CMK (cell line): ENCODE measurements at places on chromosomes 7 and 10.

DNA sequence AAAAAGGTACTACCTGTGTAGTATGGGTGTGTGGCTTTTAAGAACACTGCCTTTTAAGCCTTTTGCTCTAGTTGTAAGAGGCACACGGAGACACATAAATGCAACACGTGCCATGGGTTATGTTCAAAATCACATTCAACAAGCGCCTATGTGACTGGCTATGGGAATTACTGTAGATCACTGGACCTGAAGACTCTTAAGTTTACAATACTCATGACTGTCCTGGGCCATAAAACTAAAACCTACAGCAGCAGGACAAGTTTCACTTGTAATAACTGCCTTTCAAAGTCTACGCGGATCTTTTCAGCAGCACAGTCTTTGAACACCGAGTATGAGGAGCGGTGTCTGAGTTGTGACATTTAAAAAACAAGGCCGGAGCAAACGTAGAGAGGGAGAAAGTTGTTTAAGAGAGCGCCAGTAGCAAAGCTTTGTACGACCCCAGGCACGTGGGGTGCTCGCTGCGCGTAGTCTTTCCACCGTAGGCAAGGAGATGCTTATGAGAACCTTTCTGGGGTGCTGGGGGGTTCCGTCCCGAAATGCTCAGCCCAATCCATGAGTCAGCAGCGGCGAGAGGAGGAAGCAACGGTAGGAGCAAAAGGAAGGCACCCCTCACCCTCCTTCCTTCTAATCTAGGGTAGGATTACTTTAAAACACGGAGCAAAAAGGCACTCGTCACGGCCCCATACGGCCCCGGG is 662 bp downstream of the DNAJC2 start:
- peak; percentile 43 for DNase-seq

DNA sequence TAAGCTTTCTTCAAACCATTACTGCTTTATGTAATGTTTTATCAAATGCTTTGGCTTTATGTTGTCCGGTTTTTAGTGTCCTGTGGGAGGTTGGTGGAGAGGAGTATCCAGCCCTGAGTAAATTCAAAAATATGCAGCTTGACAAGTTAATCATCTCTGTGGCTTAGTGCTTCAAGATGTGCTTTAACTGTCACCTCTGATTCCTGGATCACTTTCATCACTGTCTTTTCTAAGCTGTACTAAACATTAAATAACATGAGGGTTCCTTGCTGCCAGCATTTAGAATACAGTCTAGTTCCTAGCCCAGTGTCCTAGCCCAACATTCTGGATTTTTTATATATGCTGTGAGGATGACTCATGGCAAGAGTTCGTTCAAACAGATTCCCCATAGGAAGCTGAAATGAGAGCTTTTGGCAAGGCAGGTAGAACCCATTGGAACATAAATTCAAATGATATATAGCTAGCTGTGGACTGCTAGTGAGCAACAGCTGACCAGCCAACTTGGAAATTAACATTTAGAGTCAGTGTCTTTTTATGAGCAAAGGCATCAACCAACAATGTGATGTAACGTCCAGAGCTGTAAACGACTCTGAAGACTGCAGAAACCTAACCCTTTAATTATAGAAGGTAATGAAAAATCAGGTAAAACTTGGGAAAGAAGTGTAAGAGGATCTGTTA is 80.6 kb upstream of the OIT3 start:
- no peak for DNase-seq

DNA sequence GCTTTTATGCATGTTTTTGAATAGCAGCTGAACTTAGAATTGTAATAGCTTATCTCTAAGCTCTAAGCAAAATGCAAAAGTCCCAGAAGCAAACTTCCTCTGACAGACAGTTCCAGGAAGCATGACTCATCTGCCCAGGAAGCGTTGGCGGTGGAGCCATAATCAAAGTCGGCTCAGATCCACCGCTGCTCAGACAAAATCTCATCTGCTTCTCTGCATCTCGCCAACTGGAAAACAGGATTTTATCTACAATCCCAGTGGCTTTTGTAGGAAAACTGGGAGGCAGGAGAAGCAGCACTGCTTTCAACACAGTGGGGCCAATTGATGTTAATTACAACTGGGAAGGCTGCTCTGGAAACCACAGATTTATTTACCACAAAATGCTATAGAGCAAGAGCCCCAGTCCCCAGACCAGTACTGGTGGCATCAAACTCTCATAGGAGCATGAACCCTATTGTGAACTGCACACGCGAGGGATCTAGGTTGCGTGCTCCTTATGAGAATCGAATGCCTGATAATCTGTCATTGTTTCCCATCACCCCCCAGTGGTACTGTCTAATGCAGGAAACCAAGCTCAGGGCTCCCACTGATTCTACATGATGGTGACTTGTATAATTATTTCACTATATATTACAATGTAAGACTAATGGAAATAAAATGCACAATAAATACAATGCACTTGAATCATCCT is 99.9 kb downstream of the CUBN start:
- no peak for DNase-seq

GRCh38 chr7:25669961-25670841 is 441.9 kb upstream of the NPVF start:
- no peak for DNase-seq

GRCh38 chr7:47520406-47520805 is 61.5 kb downstream of the TNS3 start:
- no peak for DNase-seq

DNA sequence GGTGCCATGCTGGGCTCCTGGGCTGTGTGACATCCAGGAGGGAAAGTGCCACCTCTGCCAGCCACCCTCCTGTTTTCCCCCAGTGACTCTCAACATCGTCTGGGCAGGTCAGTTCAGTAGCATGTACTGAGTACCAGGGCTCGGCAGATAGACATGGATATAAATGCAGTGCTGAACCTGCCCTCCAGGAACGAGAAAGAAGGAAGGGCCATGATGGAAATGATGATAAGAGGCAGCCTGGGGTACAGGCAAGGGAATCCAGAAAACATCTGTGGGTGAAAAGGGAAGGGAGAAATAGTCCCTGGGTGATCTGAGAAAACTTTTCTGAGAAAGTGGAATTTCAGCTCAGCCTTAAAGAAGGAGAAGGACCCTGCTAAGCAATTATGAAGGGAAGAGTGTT is 12.1 kb downstream of the CNNM1 start:
- DNase-seq = no peak

GRCh38 chr7:41886901-41887311 is 184.0 kb upstream of the INHBA start:
- DNase-seq = no peak

DNA sequence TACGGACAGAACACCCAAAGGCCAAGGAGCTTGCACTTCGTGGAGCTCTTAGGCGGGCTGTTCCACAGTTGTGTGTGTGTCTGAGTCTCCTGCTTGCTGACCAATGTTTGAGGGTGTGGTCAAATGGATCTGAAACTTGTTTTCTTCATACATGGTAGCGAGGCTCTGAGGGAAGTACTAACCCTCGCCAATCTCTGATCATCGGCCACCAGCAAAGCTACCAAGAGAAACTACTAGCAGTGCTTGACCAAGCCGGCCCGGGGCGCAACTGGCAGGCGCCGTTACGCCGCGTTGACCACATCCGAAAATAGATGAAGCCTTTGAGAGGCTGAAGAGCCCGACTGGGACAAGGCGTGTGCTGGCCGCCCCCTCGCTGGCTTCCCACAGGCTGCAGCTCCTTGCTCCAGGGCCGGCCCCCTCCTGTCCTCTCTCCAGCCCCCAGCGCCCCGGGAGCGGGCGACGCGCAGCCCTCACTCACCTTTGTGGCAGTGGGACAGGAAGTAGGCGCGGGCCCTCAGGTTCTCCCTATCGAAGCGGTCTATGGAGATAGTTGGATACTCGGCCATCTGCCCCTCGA is 384 bp downstream of the DCLRE1C start:
- peak; percentile 47 for DNase-seq

GRCh38 chr10:95268438-95268837 is 22.4 kb downstream of the PDLIM1 start:
- no peak for DNase-seq

DNA sequence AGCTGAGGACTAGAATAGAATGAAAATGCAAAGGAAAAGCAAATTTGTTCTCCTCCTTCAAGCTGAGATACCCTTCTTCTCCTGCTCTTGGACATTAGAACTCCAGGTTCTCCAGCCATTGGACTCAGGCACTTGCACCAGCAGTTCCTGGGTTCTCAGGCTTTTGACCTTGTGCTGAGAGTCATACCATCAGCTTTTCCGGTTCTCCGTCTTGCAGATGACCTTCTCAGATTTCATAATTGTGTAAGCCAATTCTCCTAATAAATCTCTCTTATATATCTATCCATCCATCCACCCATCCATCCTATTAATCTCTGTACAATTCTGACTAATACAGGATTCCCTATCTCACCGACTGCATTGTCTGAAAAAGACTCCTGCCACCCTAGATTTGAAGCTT is 108.3 kb downstream of the AHR start:
- no peak for DNase-seq

DNA sequence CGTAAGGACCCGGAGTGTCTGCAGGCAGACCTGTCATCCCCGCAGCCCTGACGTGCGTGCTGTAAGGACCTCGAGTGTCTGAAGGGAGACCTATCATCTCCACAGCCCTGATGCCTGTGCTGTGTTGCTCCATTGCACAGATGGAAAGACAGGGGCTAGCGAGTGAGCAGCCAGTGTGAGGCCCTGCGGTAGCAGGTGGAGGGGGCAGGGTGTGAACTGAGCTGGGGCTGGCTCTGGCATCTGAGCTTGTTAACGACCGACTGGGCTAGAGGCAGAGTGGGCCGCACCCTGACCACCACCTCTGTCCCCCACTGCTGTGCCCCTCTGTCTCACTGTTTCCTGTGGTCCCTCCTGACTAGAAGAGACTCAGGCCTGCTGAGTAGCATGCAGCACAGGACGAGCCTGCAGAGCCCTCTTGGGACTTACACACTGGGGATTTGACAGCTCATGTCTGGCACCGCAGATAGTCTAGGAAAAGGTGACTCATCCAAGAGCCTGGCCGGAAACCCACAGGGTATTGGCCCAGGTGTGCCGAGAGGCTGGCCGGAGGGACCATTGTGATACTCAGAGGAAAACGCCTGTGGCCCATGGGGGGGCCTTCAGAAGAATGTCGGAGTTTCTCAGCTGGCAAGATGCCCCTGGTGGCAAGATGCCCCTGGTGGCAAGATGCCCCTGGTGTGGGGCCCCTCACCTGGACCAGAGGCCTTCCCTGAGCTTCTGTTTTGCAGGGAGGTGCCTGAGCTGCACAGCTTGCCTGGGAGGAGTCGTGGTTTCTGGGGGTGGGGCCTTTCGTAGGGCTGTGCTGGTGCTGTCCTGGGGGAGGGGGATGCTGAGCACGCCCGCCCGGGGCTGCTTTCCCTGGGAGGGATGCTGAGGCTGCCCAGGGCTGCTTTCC is 34.3 kb downstream of the INPP5A start:
- DNase-seq = no peak

- DNase-seq = no peak
Observed at GRCh38 chr10:61346796-61347413, 106.3 kb downstream of the TMEM26 start.

GRCh38 chr10:69831231-69831855 is 29.6 kb downstream of the COL13A1 start:
- no peak for DNase-seq

DNA sequence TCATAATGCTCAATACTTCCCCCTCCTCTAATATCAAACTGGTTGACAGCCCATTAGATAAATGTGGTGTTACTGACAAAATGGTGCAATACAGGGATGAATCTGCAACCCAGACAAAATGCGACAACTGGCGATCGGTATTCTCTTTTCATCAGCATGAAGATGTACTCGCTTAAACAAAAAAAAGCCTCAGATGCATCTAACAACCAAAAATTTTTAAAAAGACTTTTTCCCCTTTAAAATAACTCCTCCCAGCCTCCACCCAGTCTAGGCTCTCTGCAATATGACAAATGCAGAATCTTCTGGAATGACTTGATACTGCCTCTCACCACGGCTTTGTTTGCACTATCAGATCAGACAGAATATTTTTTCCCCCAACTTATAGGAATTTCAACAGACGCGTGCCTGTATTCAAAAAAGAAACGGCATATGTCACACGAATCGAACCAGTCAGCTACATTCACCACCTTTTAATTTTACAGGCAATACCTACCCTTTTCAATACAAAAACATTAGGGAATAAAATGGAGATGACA is 1.2 kb downstream of the YWHAG start:
- no peak for DNase-seq

DNA sequence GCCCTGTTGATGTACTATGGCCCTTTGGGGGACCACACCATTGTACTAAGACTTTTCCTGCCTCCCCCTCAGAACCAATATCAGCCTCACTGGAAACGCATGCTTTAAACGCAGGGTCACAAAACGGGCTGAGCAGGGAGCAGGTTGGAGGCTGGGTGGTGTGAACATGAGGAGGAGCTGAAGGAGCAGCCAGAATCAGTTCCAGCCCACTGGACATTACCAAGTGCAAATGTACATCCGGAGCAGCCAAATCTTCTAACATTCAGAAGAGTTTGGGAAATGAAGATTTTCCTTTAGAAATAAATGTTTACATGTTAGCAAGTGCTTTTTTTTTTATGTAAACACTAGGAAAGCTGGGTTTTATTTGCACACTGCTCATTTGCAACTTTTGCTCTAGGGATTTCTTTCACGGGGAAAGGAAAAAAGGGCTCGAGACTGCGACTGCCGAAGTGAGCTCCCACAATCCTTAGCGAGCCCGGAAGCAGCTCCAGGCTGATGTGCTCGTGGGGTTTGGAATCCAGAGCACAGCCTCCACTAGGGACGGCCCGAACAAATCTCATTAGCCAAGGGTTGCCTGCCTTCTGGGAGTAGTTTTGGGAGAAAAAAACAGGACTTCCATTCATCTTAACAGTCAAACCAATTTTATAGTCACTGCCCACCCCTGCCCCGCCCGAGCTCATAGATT is 108.0 kb upstream of the YAE1 start:
- DNase-seq = no peak

- no peak for DNase-seq
Observed at GRCh38 chr10:116888380-116889055, 39.2 kb downstream of the ENO4 start.

- DNase-seq = no peak
Observed at GRCh38 chr10:18185621-18186020, 45.4 kb downstream of the CACNB2 start.

- DNase-seq = no peak
Observed at GRCh38 chr7:36010656-36011587, 142.1 kb upstream of the EEPD1 start.

- peak; percentile 45 for DNase-seq
Observed at GRCh38 chr7:127447326-127447945, 54.9 kb upstream of the ZNF800 start.

GRCh38 chr7:151071032-151071866 is 9.4 kb downstream of the FASTK start:
- no peak for DNase-seq

DNA sequence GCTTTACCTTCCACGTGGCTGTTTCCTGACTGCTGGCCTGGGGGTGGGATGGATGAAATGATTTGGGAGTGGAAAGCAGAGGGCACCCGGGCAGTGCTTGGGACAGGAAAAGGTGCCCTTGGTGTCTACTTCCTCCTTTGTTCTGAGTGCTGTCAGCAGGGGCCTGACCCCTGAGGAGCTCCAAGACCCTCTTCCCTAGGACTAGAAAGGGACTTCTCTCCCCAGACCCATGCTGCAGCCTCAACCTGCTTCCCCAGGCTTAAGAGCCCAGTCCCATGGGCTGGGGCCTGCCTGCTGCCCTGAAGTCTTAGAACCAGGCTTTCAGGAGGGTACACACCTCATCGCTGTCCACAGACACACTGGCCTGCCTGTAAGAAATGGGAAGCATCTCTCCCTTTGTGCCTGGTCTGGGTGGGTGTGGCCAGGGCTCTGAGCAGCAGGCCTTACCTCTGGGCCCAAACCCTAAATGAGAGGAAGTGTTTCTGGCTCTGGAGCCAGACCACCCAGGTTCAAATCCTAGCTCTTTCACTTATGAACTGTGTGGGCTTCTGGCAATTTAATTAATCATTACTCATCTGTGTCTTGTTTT is 12.9 kb downstream of the CDH23 start:
- DNase-seq = no peak
